IPS DF 6.9 (cell line): ENCODE measurements at places on chromosomes 1 and 21.

- DNase-seq, result no peak
Observed at GRCh38 chr1:203238535-203238934, 9.1 kb upstream of the CHIT1 start.

- no peak for DNase-seq
Observed at GRCh38 chr1:51936531-51936930, 54.0 kb downstream of the RAB3B start.

DNA sequence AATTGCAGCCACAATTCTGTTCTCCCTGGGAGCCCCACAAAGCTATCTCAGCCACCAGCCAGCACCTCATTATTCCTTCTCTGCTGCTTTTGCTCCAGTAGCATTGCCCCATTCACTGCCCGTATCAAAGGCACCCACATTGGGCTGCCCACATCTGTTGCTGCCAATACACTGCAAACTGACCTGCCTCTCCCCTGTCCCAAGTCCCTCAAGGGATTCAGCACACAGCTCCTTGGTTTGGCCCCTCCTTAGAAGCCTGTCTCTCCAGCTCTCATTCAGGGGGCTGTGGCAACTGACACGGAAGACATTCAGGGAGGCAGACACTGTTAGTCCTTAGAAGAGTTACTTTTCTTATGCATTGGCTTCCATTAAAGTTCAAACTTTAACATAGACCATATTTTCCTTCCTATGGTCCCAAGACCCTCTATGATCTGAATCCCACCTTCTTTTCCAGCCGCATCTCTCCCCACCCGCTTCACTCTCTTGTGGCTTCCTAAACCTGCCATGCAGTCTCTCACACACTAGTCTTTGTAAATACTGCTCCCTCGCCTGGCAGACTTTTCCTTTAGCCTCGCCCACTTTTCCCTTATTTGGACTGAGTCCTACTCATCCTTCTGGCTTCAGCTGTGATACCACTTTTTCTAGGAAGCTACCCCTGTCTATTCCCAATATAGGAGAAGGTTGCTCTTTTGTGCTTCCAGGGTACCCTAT, 19.3 kb upstream of the KLHDC8A start:
- DNase-seq, result no peak

DNA sequence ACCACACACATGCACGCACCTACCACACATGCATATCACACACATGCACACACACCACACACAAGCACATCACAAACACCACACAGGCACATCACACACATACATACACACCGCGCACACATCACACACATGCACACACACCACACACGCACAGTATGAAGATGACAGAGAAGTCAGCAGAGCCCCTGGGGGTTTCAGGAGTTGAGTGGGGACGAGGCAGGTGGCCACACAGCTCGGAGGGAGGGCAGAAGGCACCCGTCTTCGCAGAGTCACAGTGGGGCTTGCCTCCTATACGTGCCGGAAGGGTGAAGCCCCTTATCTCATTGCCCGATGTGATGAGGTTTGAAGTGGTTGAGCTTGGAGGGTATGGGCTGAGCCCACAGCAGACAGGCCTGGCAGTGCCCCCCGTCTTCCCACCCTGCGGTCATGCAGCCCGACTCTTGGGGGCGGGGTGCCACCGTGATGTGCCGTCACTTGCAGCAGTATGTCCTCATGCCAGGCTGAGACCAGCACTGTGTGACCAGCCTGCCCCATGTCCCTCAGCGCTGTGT, 9.9 kb downstream of the PDE9A start:
- no peak for DNase-seq

- DNase-seq, result no peak
Observed at GRCh38 chr1:38153066-38153777, 106.6 kb upstream of the POU3F1 start.

- DNase-seq, result peak; percentile 47
Observed at GRCh38 chr1:227449051-227449450, 114.3 kb upstream of the ZNF678 start.

- DNase-seq, result no peak
Observed at GRCh38 chr1:235327559-235328270, at the start of gene ARID4B. TSS of gene ARID4B (minus strand) at chr1:235328179. CDS start at chr1:235326919, 1,260 bp downstream.

DNA sequence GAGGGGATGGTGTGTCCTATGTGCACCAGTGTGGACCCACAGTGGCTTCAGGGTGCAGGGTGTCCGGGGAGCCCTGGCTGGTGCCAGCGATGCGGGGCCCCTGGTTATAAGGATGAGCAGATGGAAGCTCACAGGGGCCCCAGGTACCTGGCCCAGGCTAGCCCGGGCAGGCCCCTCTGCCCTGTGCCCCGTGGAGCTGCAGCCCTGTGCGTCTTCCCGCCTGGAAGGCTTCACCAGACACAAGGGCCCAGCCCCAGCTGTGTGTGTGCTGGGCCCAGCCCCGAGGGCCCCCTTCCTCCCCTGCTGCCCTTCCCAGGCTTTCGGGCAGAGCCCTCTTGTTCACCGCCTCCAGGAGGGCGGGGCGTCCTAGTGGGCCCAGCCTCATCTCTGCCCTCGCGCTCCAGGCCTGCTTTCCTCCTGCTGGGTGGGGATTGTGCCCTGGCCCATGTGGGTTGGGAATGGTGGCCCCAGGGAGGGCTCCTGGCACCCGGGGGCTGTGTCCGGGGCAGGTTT, 15.9 kb downstream of the PFKL start:
- no peak for DNase-seq

- no peak for DNase-seq
Observed at GRCh38 chr1:93668121-93668520, 13.5 kb downstream of the BCAR3 start.

DNA sequence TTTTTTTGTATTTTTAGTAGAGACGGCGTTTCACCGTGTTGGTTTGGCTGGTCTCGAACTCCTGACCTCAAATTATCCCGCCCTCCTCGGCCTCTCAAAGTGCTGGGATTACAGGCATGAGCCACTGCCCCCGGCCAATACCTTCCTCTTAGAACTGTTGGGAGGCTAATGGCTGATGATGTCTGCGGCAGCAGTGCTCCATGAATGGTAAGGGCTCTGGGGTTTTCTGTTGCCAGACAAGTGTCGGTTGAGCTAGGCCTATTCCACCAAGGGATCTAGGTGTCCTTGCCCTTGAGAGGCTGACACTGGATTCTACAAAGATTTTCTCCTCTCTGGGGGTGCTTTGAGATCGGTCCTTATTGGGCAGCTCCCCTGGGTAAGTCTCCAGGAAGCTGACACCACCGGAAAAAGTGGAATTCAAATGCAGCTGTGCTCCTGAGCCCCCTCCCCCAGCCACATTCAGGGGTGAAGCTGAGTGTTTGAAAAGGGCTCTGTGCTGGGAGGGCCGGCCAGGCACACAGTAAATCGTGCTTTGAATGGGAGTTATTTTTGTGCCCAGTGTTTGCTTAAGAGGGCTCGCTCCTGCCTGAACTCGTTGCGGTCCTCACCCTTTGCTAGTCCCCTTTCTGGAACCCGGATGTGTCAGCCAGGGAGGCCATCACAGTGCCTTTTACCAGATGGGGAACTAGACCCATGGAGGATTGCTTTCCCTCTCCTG, 5.2 kb downstream of the SOX13 start:
- peak; percentile 88 for DNase-seq

GRCh38 chr1:199202331-199202730, 563.5 kb downstream of the PTPRC start:
- no peak for DNase-seq

DNA sequence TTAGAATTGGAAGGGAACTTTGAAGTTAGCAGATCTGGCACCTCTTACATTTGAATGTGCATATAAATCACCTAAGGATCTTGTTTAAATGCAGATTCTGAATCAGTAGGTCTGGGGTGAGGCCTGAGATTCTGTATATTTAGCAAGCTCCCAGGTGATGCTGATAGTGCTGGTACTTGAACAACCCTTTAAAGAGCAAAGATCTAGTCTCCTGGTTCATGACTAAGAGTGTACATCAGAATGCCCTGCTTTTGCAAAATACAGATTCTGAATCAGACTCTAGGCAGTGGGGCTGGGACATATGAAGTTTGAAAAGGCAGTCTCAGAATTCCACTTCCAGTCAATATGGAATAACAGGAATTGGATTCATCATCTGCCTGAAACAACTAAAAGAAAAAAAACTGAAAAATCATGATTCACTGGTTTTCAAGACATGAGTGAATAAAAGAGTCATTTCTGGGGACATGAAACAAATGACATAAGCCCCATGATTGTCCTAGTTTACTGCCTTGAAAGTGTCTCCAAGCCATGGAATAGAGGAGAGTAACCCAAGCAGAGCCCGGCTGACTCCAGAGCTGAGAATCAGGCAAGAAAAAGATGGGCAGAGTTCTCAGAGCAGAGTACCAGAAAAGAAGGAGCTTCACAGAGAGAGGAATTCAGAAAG, 149.6 kb upstream of the SGIP1 start:
- DNase-seq, result no peak

DNA sequence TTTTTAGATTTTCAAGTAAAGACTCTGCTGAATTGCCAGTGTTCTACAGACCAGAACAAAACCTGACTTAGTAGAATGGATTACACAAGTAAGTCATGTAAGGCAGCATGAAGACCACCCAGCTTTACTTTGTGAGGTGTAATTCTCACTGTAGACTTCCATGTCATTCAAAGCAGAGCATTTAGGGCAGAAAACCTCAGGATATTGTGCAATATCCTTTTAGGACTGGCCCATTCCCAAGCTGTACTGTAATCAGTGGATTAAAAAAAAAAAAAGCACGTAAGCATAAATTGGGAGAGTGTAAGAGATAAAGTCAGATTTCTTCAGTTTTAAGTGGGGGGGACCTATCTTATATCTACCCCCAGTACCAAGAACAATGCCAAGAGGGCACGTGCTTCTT, 380.5 kb upstream of the PRMT6 start:
- no peak for DNase-seq
